ENCODE measurements at places on chromosomes 3 and 15.
A peak's percentile ranks its signal among the peaks of the same experiment; 100 is the strongest.

DNA sequence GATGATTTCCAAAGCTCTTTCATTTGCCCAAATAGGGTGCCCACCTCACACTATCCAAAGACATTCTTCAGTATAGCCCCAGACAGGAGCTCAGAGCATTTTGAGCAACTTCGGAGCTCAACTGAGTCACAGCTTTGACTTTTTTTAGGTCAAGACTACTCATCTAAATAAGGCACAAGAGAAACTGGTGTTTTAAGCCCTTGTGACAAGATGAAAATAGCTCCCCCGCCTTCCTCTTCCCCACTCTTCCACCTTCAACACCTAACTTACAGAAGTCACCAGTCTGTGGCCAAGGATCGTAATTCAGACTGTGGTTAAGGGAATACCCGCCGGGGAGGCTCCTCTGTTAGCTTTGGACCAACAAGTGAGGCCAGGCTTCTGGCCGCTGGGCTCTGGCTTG, 60.4 kb upstream of the CA12 start:
- no peak for DNase-seq

DNA sequence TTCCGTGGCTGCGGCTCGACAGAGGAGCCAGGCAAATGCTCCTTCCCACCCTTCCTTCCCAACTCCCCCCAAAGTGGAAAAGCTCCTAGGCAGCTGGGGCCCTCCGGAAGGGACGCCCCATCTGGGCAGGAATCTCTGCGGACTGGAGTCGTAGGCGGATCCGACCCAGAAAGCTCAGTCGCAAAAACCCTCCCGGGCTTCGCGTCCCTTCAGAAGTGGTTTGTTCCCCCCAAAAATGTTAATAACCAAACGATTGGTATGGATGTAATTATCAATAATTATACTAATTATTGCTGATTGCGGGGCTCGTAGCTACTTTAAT, 3.8 kb downstream of the RNU6-1 start:
- peak; percentile 53 for DNase-seq

DNA sequence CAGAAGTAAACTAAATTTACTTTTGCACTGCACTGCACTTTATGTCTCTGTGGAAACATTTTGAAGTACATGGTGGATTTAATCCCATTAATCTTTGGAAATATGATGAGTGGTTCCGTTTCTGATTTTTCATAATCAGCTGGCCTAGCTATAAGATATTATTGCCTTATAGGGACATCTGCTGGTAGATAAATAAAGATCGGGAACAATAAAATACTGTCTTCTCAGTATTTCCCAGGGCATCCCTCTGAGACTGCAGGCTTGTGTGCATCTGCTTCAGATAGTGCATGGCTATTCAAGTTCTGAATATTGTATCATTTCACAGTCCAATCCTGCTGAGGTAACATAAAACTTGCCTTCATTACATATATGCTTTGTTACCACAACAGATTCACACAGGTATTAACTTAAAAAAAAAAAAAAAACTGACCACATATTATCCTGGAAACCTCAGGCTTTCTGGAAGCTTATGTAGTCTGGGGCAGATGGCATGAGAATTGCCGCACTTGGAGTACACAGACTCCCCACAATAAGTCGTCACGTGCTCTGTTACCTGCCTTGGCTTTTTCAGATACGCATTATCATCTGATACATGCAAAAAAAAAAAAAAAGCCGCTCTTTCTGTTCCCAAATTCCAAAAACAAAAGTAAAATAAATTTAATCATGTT, 330.8 kb upstream of the AGTR1 start:
- DNase-seq: no peak

- peak; percentile 100 for DNase-seq
These were observed at the start of gene ZBTB11 for GRCh38 chr3:101676765-101677435. ZBTB11 (minus strand) TSS chr3:101677132; CDS start chr3:101676914, 218 bp downstream.

- DNase-seq: no peak
These were observed 452.5 kb downstream of the MCTP2 start for GRCh38 chr15:94683902-94684301.

DNA sequence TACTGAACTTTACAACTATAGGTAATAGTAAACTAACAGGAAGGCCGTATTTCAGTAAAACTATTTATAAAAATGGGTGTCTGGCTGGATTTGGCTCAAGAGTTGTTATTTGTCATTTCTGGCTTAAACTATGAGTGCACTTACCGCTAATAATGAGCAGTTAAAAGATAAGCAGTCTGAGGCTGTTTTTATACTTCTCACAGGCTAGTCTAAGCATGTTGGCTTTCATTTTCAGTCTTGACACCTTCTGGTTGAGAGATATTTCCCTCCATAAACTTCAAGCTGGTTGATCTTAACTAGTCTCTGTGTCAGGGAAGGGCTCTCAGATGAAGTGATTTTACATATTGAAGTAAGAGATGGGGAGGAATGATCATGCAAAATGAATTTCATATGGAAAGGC, 96.1 kb downstream of the RSRC1 start:
- no peak for DNase-seq

- no peak for DNase-seq
These were observed 102.0 kb upstream of the CLSTN2 start for GRCh38 chr3:139832998-139833397.

GRCh38 chr15:36468746-36469145, 110.7 kb upstream of the CDIN1 start:
- no peak for DNase-seq

DNA sequence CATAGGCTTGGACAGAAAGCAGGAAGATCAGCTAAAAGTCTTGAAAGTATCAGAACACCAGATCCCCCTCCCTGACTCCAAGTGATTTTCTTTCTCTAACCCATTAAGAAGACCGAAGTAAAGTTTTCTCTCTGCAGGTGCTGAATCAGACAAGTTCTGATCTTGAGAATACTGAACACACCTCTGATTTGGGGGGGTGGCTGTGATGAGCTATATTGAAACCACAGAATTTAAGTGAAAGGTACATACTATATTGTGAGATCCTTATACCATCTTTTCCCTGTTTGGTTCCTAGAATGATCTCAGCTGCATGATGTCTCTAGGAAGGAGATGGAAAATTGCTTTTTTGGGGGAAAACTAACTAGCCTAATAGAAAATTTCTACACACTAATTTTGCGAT, 196.0 kb downstream of the DIPK2A start:
- DNase-seq: no peak

GRCh38 chr3:45959201-45959600, 15.9 kb downstream of the CXCR6 start:
- DNase-seq: no peak

GRCh38 chr3:25073423-25073822, 354.6 kb upstream of the RARB start:
- no peak for DNase-seq

- no peak for DNase-seq
These were observed 157.1 kb upstream of the BCHE start for GRCh38 chr3:165994293-165994692.

GRCh38 chr3:14497321-14497720, 42.8 kb downstream of the GRIP2 start:
- DNase-seq: no peak
